ENCODE measurements at places on chromosomes 11 and 22.

DNA sequence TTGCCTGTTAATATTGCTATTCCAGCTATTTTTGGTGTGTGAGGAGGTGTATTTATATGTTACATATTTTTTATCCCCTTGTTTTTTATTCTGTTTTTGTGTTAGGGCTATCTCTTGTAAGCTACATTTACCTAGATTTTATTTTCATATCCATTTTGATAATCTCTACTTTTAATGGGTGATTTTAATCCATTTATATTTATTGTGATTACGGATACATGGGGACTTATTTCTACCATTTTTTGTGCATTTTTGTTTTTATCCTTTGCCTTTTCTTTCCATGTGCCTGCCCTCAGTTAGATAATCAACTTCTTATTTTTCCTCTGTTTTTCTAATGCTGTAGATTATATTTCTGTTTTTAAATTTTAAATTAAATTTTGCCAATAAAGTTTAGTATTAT is 28.3 kb downstream of the PDHX start:
- no peak for DNase-seq

DNA sequence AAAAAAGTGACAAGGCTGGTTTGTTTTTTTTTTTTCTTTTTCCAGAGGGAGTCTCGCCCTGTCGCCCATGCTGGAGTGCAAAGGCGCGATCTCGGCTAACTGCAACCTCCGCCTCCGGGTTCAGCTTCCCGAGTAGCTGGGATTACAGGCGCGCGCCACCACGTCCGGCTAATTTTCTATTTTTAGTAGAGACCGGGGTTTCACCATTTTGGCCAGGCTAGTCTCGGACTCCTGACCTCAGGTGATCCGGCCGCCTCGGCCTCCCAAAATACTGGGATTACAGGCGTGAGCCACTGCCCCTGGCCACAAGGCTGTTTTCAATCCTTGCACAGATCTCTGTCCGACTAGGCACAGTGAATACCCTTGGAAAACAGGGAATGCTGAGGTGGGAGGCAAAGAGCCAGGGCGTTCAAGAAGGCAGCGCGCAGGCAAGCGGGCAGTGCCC is 566 bp downstream of the ATP6V1E1 start:
- no peak for DNase-seq

GRCh38 chr11:8257003-8257664 is 6.5 kb downstream of the LMO1 start:
- no peak for DNase-seq

- DNase-seq: no peak
Measured at GRCh38 chr11:130603335-130603906, 155.0 kb downstream of the ADAMTS15 start.

DNA sequence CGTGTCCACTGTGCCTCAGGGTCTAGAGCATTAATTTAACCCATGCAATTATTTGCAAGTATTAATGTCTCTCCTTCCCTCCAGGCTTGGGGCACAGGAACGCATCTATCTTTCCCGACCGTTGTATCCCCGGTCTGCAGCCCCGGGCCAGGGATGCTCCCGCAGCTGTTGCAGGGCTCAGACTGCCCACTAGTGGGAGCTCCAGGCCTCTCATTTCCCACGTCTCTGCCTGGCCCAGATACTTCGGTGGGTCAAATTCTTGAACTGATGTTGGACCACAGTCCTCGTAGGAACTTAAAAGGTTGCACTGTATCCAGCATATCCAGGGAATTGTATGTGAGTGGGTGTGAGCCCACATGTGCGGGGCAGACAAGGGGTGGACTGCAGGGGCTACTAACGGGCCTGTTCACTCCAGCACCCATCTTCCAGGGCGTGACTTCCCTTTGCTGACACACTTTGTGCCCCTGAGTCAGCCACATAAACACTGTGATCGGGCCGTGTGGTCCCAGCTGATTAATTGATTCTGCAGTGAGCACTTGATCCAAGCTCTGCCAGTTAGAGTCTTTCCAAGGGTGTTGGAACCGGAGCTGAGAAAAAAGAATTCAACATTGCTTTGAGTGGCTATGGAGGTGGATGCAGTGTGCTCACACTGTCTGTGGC is 451.3 kb downstream of the TBC1D22A start:
- peak; percentile 38 for DNase-seq

GRCh38 chr11:35012467-35013191 is 96.2 kb downstream of the PDHX start:
- DNase-seq: no peak

GRCh38 chr11:92453055-92453454 is 228.4 kb downstream of the FAT3 start:
- no peak for DNase-seq

DNA sequence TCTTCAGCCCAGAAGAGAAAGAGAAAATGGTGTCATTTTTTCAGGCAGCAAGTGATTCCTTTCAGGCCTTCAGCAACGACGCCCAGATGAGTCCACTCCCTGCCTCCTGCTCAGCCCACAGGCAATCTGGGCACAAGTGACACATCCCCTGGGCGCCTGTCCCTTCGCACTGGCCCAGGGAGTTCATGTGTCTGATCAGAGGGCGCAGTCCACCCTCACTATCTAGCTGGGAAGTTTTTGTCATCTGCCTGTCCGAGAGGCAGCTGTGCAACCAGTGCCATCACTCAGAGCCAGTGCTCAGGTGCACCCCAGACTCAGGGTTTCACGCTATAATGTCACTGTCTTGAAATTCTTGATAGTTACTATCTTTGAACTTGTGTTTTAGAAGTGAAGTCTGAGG is 1.4 kb upstream of the KCNQ1OT1 start:
- no peak for DNase-seq

DNA sequence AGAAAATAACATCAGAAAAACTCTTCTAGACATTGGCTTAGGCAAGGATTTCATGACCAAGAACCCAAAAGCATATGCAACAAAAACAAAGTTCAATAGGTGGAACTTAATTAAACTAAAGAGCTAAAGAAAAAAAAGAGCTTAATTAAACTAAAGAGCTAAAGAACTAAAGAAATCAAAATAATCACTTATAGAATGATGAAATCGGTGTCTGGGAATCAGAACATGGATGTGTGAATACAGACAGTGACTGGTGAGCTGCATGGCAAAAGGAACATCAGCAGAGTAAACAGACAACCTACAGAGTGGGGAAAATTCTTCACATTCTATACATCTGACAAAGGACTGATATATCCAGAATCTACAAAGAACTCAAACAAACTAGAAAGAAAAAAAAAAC is 41.4 kb downstream of the ZNF280B start:
- DNase-seq: no peak

DNA sequence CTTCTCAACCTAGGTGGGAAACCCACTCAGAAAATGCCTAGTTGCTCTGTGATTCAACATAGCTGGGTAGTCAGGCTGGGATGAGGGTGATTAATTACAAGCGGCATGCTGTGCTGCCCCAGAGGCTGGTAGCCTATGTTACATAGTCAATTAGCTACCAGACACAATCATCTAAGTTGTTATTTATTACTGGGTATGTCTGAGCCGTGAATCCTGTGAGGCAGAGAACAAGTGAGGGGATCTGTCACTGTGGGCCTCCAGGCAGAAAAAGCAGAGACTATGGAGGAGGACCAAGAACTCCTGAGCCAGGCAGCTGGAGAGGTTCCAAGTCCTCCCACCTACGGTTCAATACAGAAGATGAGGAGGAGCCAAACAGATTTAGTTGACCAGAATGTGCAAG is 186.6 kb upstream of the BDNF start:
- DNase-seq: no peak

DNA sequence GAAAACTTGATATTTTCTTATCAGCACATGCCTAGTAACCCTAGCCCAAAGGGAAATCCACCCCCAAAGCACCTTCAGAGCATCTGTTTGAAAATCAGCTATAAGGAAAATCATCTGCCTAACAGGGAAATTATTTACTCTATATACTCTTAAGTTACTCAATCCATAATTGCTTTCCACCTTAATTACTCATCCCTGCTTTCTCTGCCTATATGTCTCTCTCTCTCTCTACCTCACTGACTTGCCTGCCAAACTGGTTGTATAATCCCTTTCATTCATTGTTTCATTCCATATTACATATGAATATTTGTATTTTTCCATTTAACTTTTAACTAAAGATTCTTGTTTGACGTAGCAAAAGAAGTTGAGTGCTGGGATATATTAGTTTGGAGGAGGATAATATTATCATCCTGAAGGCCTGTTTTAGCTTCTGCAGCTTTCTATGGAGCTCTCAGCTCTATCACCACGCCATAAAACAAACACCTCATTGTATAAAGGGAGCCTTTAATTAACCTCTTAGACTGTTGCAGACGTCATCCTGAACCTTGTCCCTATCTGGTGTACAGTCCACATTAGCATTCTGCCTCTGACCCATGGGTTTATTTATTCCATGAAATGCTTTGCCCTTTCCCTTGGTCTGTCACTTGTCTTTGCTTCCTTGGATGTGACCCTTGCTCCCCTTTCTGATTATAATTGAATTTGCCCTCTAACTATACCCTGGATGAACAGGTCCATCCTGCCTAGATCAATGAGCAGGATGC is 98.9 kb downstream of the INSC start:
- no peak for DNase-seq

GRCh38 chr22:24433001-24433827 is 5.8 kb downstream of the ADORA2A start:
- DNase-seq: no peak

DNA sequence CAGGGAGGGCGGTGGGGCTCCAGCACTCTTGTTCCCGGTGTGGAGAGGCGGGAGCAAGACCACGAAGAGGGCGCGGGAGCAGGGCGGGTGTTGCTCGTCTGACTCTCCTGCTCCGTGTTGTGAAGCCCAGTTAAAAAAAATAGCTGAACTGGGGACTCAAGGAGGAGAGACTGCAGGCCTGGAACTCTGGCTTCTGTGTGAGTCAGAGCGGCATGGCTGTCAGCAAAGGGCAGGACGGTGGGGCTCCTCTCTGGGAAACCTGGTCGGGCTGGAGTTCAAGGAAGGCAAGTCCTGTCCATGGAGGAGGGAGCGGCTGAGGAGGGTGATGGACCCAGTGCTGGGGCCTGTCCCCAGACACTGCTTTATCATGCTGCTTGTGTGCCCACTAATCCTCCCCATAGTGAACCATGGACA is 152.3 kb downstream of the FEZ1 start:
- no peak for DNase-seq

DNA sequence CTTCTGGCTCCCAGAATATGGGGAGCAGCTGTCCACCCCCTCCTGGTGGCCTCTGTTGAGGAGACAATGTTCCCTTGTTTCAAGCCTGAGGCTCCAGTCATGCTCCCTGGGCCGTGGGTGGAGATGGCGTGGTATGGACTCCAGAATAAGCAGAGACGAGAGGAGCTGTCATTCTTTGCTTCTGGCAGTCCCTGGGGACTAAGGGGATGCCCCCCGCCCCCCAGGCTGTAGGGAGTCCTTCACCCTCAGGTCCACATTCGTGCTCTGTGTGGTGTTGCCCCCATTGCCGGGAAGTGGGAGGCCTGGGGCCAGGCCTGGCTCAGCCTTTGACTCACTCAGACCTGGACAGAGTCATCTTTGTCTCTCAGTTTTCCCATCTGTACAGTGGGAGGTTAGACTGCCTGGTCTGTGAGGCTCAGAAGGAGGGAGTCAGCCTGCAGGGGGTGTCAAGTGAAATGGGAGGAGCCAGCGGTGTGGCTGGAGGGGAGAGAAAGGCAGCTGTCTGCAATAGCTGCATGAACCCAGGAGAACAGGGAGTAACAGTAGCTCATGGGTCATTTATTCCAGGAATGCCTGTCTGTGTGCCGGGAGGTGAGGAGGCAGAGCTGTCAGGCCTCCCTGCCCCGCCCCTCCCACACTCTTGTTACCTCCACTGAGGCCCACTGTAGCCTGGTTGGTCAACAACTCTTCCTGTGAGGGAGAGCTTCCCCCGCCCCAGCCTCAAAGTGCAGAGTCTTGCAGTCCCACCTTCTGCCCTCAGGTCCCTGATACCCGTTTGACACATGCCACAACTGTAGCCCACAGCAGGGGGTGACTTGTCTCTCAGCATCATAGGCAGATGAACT is 6.3 kb downstream of the ARHGEF17 start:
- DNase-seq: no peak

- no peak for DNase-seq
Measured at GRCh38 chr11:104956528-104956927, 11.8 kb downstream of the CASP4 start.

GRCh38 chr11:93906486-93906885 is 56.1 kb upstream of the VSTM5 start:
- no peak for DNase-seq

- no peak for DNase-seq
Measured at GRCh38 chr22:36548606-36549005, 19.6 kb upstream of the EIF3D start.

GRCh38 chr11:79196950-79197349 is 243.9 kb downstream of the TENM4 start:
- DNase-seq: no peak

GRCh38 chr22:27331526-27332281 is 469.9 kb downstream of the MN1 start:
- DNase-seq: no peak

- no peak for DNase-seq
Measured at GRCh38 chr11:75773595-75774353, 5.2 kb downstream of the DGAT2 start.

DNA sequence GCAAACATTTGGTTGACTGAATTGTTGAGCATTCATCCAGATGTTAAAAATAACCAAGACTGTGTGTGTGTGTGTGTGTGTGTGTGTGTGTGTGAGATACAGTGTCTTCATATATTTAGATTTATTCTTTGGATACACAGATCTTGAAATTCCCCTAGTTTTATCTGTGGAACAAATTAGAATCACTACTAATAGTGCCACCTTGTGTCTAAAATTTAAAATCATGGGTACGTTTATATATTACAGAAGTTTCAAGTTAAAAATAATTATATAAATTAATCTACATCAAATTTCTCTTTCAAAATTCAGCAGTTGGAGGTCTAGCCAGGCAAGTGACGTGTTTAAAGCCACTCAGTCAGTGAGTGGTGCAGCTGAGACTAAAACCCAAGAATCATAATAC is 1566.2 kb upstream of the TENM4 start:
- DNase-seq: no peak

DNA sequence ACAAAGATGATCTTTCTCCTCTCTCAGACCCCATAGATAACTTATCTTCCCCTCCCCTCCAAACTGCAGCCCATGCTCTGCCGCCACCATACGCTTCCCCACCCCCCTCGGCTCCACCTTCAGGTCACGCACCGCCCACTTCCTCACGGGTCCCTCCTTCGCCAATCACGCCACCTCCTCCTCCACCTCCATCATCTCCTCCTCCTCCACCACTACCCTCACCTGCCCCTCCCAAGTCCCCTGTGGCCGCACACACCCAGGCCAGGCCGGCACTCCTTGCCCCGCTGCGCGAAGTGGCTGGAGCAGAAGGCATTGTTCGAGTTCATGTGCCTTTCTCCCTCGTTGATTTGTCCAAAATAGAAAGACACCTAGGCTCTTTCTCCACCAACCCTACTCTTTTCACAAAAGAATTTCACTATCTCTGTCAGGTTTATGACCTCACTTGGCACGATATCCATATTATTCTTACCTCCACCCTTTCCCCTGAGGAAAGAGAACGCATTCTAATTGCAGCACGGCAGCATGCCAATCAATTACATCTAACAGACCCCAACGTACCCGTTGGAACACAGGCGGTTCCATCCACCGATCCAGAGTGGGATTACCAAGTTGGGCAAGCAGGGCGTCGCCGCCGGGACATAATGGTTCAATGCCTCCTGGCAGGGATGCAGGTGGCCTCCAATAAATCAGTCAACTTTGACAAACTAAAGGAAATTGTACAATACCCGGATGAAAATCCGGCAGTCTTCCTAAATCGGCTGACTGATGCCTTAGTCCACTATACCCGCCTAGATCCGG is 12.3 kb upstream of the OR56A3 start:
- no peak for DNase-seq

Data from CD4-positive, alpha-beta T cell treated with Interleukin-17A for 4 hours (primary cell).